Right atrium auricular region (tissue), 2 donors: ENCODE measurements at places on chromosomes 3 and 15. TPM values are rescaled to one million over a fixed set of nuclear protein-coding genes. Genes with fewer than 3 reads are reported as not detected.

The CFAP92 gene
- total RNA-seq, result not detected

The ACTRT3 gene
- 1.4 TPM for total RNA-seq

DNA sequence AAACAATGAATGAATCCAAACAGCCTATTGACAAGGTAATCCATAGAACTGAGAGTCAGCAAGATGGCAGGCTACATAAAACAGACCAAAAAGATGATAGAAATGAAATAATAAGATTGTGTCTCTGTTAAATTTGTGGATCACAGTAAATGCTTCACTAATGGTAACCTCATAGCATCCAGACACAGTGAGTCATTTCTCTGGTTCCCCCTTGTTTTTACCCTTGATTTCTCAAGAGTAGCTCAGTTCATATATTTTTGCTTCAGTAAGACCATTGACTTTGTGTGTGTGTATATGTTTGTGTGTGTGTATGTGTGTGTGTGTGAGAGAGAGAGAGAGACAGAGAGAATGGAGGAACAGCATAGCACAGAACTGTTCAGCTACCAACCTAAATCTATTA lies 546.9 kb downstream of the RBMS3 start:
- no peak for DNase-seq

GRCh38 chr3:5187156-5187919 lies at the start of gene EDEM1:
EDEM1 (plus strand) TSS chr3:5187707; CDS start chr3:5187806, 99 bp downstream.
- DNase-seq, result peak; percentile 95

DNA sequence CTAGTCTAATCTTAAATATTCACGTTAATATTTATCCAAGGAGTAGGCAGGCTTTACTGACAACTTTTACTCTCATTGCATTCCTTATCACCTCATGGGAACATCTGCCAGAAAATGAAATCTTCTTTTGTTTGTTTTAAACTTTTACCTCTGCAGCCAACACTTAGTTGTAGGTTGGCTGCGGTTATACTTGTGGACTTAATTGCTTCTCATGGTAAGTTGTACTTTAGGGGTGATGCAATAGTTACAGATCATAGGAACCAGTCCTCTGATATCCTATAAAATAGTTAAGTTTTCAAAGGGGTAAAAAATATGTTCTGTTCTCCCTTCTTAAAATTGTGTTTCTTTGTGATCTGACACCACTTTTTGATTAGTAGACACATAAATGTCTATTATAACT lies 321.9 kb downstream of the ZPLD1 start:
- no peak for DNase-seq
